ENCODE measurements at places on chromosomes 6 and 20. TPM values are rescaled to one million over a fixed set of nuclear protein-coding genes. Genes with fewer than 3 reads are reported as not detected.
A peak's percentile ranks its signal among the peaks of the same experiment; 100 is the strongest.

MAS1 gene
- total RNA-seq, result 0.51 TPM

BNIP5 gene
- not detected for total RNA-seq

EYA4 gene
- not detected for total RNA-seq

SLC16A10 gene
- 1.2 TPM for total RNA-seq

- no peak for DNase-seq
Observed at GRCh38 chr6:55666037-55666436, 87.0 kb upstream of the HMGCLL1 start.

GRCh38 chr6:156485150-156485549 lies 292.0 kb upstream of the ARID1B start:
- DNase-seq, result no peak

GRCh38 chr6:146990821-146991798 lies 213.1 kb upstream of the STXBP5 start:
- no peak for DNase-seq

DNA sequence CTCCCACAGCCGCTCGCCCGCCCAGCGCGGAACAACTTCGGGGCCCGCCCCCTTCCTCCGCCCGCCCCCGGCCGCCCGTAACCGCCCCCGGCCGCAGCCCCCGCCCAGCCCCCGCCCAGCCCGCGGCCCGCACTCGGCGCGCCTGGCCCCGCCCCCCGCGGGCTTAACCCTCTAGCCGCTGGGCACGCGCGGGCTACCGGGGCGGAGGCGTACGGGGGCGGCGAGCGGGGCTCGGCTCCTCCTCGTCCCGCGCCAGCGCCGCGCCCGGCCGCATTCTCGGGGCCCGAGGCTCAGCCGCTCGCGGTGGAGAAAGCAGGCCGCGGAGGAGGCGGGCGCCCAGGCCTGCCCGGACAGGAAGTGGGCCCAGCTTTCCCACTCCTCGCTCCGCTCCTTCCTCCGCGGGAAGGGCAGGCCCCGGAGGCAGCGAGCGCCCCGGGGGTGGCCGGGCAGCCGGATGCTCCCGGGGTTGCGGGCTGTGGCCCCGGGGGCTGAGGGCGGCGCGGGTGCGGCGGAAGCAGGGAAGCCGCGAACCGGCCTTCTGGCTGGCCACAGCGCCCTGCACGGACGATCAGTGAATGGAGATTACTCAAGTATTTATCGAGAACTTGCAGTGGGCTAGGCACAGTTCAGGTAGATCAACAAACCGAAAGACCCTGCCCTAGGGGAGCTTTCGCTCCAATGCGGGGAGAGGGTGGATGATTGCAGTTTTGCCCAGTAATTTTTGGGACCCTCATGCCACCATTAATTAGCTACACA lies at the start of gene TRAM2:
TRAM2 (minus strand) TSS at position 39 of the 756 bp plus-strand sequence. CDS start 145 bp downstream, outside the sequence.
- peak; percentile 84 for DNase-seq

GRCh38 chr20:38866265-38867061 lies 59.8 kb upstream of the FAM83D start:
- DNase-seq, result no peak

GRCh38 chr6:81495999-81496398 lies 256.5 kb downstream of the TENT5A start:
- DNase-seq, result no peak

DNA sequence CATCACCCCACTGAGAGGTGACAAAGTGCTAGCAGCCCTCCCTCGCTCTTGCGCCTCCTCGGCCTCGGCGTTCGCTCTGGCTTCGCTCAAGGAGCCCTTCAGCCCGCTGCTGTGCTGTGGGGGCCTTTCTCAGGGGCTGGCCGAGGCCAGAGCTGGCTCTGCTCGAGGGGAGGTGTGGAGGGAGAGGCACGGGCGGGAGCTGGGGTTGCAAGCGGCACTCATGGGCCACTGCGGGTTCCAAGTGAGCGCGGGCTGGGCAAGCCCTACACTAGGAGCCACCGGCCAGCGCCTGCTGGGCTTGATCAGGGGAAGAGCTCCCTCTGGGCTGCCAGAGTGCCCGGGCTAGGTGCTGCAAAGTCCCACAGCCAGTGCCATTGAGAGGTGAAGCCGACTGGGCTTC lies 964.8 kb upstream of the GJE1 start:
- no peak for DNase-seq

DNA sequence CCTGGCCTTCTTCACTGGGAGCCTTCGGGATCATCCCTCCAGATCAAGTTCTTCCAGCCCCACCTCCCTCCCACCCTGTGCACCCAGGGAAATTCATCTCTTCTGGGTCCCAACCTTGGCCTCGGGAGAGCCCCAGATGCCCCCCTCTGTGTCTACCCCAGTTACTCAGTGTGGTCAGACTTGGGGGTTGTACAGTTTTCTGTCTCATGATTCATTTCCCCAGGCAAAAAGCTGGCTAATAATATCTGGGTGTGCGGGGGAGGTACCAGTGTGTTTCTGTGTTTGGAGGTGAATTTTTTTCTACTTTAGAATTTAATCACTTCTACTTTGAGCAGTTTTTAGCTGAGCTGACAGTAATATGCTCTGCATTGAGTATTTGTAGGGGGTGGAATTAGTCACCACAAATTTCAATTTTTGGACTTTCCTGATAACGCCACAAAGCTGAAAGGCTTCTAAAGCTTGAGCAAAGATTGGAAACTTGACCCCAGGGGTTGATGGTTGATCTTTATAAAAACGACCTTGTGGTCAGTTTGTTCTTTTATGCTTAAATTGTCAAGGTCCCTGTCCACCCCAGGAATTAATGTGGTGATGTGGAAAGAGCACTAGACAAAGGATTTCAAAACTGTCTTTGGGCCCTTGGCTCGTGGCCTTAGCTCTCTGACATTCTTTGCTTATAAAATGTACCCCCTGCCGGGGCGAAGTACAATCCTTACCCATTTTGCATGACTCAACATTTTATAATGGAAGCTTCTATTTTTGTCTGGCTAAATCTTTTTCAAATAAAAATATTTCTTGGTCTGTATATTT lies 284.7 kb upstream of the TAB2 start:
- DNase-seq, result peak; percentile 64

DNA sequence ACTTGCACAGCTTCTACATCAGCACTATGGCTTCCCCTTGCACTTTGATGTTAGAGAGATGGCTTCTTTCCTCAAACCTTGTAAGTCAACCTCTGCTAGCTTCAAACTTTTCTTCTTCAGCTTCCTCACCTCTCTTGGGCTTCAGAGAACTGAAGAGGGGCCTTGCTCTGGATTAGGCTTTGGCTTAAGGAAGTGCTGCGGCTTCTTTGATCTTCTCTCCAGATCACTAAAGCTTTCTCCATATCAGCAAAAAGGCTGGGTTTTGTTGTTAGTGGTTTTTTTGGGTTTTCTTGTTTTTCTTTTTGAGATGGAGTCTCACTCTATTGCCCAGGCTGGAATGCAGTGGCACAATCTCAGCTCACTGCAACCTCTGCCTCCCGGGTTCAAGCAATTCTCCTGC lies 24.0 kb downstream of the CDK5RAP1 start:
- DNase-seq, result no peak

DNA sequence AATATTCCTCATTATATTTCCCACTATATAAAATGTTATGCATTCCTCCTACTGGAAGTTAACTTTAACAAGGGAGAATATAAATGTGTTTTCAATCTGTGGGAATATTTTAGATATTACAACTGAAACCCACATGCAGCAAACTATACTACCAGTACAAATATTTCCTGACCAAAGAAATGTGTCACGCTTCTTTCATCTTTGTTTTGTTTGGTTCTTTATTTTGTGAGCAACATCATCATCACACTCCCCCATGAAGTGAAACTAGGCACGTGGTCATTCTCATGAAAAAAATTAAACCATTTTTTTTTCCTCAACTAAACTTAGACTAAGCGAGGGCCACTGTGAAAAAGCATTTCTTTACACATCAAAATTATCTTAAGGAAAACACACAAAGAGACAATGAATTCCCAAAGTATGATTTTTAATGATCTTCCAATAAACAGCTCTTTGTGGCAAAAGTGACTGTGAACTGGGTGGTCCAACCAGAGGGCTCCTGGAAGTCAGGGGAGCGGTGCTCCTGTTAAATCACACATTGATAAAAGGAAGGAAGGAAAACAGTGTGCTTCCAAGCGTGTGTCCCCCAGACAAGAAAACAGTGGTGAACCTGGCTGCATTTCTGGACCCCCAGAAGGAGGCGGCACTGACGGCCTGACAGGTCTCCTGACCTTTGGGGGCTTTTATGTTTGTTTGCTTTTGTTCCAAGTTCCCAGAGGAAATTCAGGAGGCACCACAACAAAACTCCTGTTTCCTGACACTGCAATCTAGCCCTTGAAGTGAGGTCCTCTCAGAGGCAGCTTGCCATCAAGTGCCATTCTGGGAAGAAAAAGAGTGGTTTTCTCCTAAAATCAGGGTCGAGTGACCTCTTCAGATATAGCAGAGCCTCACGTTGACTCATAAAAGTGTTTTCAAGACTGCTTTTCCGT lies 166.8 kb upstream of the FOXQ1 start:
- no peak for DNase-seq

GRCh38 chr20:58142843-58143185 lies 85.6 kb downstream of the ANKRD60 start:
- no peak for DNase-seq

DNA sequence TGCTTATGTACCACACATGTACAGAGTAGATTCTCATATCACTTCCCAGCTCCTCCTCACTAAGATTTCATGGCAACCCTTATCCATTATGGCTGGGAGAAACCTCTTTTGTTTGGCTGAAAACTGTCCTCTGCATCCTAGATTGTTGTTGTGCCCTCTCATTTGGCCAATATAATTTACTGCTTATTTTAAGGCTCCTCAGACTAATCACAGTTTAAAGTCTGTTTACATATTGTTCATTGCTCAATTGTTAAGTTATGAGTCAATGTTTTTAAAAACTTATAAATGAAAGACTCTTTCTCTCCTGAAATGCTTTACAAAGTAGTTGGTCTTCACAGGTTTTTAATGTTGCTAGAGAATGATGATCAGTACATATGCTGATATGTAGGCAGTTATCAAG lies 57.3 kb downstream of the FAM83B start:
- DNase-seq, result no peak

- DNase-seq, result no peak
Observed at GRCh38 chr6:166463359-166464067, 80.8 kb upstream of the MPC1 start.

DNA sequence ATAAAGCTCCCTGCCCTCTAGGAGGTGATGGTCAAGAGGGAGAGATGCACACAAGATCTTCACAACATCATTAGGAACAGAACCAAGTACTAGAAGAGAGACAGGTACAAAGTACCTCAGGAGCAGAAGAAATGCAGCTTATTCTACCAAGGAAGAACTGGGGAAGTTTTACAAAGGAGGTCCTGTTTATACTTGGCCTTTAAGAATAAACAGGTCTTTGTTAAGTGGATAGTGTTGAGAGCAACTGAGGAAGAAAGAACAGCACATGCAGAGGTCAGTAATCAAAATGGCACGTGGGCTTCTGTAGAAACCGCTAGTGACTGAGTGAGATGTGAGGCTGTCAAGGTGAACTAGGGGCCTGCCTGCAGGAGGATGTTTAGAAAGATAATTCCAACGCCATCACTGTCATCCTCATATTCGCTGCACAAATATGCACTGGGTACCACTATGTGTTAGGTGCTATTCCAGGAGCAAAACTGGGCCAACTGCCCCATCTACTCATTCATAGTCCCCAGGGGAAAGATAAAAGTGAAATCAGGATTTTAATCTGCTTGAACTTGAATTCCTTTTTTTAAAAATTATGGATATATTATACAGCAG lies 61.1 kb downstream of the ID4 start:
- no peak for DNase-seq

DNA sequence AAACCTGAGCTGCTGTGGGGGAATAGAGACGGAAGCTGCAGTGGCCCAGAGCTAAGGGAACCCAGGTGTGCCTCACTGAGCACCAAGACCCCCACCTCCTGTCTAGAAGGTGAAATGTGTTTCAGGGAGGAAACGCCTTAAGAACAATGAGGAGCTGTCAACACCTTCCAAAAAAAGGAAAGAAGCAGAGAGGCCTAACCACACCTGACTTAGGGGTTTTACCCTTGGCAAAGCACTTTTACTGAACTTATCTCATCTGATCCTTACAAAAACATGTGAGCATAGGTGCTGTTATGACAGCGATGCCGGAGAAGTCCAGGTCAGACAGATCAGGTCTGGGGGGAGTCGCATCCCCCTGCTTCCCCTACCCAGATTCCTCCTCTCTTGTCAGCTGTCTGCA lies 16.1 kb upstream of the CDKN1A start:
- DNase-seq, result no peak

GRCh38 chr6:69935079-69935478 lies 68.7 kb downstream of the COL19A1 start:
- no peak for DNase-seq

DNA sequence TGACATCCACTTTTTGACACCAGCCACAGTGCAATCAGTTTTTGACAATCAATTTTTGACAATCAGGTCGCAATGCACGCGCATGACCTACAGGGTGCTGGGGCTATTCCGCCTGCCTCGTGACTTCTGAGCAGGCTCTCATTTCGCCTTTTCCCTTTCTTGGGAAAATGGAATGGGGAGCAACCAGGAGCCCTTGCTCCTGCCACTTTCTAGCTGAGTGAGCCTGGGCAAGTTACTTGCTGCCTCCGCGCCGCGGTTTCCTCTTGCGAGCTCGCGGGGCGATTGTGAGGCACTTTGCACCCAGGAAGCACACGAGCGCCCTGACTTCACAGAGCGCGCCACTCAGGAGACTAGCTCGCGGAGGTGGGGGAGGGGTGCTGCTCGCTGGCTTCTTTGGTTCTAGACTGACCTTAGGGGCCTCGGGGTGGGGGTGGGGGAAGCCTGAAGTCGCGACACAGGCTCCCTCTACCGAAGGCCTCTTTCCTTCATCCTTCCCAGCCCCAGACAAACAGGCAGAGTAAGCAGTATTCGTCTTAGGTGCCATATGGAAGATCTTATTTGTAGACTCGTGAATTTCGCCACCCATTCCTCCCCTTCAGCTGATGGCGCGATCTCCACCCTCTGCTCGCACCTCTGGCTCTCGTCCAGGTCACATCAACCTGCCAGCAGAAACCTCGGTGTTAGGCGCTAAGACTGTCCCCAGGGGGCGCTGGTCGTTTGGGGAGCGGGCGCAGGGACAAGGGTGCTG lies 4.6 kb downstream of the TP53TG5 start:
- DNase-seq, result peak; percentile 89

GRCh38 chr6:38476141-38476540 lies 163.6 kb downstream of the BTBD9 start:
- DNase-seq, result no peak

DNA sequence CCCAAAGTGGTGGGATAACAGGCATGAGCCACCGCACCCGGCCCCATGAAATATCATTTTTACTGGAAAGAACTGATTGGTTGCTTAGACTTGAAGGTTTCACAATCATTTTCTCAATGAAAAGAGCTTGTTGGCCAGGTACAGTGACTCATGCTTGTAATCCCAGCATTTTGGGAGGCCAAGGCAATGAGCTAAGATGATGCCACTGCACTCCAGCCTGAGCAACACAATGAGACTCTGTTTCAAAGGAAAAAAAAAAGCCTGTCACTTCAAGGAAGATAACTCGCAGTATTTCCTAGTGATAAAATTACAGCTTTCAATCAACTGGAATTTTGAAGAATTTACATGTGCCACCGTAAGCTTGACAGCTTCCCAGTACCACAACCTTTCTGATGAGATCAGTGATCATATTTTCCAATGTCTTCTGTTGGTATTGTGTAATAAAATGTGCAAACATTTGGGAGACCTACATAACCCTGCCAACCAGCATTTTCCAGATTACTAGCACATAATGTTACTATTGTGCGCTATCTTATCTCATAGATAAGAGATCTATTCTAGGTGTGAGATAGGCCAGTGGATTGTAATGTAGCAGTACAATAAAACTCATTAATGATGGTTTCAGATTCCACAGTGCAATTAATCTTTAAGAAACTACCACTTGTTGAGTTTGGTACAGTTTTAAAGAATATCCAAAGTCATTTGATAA lies 7.2 kb downstream of the PNLDC1 start:
- no peak for DNase-seq

Measured in uterus (tissue), 4 donors.